Hematopoietic multipotent progenitor cell treated with erythropoietin and hydrocortisone succinate and interleukin-3 and kit ligand, for 17 days (in vitro differentiated cells): ENCODE measurements at places on chromosomes 6 and 20.

DNA sequence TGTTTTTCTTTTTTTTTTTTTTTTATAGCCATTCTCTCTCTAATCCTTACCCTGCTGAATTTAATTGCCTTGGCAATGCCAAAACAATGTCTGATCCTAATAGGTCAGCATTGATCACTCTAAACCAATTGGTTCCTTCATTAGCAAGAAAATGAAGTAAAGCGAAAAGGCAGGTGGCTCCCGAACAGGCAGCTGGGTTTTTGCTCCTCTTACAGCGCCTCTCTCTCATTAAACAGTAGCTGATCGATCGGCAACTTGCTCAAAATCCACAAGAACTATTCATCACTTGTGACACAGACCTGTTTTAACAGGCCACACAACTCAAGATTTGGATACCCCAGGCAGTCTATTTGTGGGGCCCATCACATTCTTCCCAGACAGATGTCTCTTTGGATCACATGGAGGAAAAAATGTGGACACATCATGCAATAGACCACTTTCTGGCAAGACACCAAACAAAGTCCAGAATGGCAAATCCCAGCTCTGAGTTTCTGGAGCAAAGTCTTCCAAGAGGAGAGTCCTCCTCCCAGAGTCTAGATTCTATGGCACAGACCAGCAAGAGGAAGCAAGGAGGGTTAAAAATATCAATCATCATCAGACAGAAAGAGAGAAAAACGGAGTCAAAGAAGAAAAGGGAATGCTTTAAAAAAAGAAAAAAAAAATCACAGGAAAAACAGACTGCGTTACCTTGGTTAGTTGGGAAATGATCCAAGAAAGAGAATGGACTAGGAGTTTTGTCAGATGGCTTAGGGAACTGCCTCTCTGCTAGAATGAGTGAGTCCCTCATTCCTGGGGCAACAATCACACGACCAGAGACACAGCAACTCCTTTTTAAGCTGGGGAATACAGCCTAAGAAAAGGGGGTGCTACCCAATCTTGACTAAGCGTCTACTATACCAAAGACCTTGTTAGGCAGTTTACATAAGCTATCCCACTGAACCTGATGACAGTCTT lies 247.8 kb downstream of the BTBD9 start:
- no peak for DNase-seq

GRCh38 chr6:111818539-111819226 lies 54.6 kb downstream of the FYN start:
- no peak for DNase-seq

GRCh38 chr20:10524034-10524476 lies 89.0 kb downstream of the SLX4IP start:
- no peak for DNase-seq

GRCh38 chr6:137426007-137426689 lies 68.0 kb downstream of the OLIG3 start:
- no peak for DNase-seq

DNA sequence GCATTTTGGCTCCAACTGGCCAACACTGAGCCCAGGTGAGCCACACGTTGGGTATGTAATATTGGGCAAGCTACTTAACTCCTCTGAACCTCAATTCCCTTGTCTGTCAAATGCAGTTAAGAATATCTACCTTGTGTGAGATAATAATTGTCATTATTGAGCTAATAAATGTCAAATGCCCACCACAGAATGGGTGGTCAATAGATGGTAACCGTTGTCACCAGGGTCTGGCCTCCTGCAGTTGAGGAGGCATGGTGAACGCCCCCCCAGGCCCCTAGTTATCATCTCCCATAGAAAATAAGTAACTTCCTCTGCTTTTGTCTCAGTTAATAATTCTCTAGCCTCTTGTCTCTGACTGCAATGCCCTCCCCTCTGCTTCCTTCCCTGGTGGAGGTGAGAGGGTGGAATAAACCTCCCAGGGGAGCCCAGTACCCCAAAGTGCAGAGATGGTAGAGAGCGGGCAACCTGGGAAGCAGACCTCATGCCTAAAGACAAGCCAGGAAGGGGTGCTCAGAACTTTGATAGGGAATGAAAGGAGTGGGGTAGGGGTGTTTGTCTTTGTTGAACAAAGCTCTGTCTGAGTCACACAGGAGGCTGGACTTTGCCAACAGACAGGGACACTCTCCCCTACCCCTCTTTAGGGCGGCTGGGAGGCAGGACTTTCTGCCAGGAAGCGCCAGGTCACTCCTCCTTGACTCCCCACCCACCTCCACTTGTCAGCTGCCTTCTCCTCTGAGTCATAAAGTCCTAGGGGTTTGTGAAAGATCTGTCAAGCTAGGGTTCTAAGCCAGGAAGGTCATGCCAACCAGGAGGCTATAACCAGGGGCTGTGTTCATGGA lies 1.3 kb upstream of the UNC5CL start:
- peak; percentile 86 for DNase-seq

DNA sequence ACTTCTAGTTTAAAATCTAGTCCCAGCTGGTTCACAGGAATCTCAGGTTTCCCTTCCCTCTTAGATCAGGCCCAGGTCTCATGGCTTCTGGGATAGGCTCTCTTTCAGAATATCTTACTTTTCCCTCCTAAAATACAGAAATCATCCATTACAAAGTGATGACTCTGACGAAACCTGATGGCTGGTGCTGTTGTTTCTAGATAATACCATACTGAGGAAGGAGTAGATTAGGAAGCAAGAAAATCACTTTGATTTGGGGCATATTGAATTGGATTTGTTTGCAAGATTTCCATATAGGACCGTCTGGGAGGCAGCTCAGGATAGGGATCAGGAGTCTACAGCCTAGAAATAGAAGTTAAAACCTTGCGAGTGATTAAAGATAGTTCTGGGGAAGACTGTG lies 3.6 kb downstream of the ZKSCAN3 start:
- DNase-seq = no peak
